CD4-positive, CD25-positive, alpha-beta regulatory T cell (primary cell): ENCODE measurements at places on chromosomes 3 and 15.

GRCh38 chr15:97101572-97101971, 771.1 kb downstream of the NR2F2 start:
- DNase-seq, result no peak

DNA sequence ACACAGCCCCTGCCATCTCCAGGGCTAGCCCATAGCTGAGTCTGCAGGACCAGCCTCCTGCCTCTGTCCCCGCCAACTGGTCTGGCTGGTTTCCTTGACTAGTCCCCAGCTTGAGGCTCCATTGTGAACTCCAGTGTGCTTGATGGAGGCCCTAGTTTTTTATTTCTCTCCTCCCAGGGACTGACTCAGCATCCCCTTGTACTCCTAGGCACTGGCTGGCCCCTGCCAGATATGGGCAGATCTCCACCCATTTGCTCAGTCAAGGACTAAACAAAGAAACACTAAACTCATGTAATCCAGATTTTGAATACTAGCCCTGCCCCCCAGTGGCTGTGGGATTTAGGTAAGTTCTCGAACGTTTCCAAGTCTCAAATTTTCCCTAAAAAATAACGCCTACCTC, 415.4 kb upstream of the RORA start:
- no peak for DNase-seq

DNA sequence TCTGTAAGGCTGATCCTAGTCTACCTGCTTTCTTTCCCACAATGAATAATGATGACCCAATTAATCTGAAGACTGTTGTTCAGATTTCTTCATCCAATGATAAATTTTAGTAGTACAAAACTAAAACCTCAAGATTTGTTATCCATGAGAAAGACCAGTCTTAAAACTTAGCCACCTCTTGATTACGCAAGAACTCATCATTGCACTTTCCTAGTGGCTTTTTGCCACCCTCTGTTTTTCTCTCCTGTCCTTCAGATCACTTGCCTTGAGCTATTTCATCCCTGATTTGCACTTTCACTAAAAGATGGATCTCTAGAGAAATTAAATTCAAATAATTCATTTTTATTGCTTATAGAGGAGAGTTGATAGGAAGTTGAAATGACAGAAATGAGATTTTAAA, 142.7 kb upstream of the RBMS3 start:
- DNase-seq, result no peak

DNA sequence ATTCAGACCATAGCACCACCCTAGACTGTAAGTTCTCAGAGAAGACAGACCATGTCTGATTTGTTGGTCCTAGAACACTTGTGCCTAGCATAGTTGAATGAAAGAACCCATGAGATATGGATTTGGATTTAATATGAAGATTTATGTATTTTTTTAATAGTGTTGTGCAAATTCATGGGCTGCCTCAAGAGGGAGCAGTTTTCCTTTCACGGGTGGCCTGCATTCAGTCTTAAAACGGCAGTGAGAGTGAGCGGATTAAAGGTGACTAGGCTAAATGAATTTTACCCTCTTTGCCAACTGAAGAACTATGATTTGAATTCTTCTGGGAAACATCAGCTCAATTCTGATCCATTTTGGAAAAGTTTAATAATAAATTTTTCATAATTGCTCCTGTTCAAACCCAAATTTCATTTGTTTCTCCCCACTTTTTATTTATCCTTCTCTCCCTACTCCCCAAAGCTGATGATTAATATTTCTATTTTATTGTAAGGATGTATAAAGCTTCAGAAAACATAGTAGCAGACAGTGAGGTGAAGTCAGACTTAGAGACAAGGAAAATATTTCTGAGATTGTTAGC, 67.3 kb downstream of the MORC1 start:
- no peak for DNase-seq

- no peak for DNase-seq
Observed at GRCh38 chr15:68391121-68391520, 40.8 kb downstream of the ITGA11 start.

GRCh38 chr3:112908252-112908651, 61.6 kb upstream of the CD200R1L start:
- DNase-seq, result no peak

DNA sequence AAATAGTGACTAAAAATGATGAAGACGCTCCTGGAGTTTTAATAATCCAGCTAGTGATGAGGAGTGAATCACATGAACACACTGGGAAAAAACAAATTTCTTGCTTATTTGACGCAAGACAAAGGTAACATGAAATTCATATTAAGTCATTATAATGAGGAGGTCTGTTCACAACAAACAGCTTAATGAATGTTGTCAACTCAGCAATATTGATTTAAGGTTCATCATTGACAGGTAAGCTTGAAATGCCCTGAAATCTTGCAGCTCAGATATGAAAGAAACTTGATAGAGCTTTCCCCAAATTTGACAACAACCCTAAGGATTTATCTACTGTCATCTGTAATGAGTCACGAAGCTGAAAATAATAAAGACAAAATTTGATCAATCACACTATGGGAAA, 108.1 kb upstream of the SELENOK start:
- DNase-seq, result no peak

- no peak for DNase-seq
Observed at GRCh38 chr15:84001655-84002054, 233.9 kb upstream of the GOLGA6L4 start.

DNA sequence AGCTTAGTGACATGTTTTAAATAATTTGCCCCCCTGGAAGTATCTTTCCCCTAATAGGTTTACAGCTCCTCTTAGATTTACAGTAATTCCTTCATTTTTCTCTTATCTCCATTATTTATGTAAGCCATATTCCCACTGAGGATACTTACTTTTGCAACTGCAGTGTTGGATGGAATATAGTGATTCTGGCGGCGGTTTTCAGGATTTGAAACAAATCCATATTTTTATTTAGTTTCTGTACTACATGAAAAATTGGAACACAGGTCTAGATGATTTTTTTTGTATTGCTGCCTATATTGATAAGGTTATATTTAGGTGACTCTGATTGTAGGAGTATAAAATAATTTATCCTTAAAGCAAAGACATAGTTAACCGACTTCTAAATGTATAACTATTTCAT, 391.6 kb upstream of the SUCLG2 start:
- DNase-seq, result no peak

DNA sequence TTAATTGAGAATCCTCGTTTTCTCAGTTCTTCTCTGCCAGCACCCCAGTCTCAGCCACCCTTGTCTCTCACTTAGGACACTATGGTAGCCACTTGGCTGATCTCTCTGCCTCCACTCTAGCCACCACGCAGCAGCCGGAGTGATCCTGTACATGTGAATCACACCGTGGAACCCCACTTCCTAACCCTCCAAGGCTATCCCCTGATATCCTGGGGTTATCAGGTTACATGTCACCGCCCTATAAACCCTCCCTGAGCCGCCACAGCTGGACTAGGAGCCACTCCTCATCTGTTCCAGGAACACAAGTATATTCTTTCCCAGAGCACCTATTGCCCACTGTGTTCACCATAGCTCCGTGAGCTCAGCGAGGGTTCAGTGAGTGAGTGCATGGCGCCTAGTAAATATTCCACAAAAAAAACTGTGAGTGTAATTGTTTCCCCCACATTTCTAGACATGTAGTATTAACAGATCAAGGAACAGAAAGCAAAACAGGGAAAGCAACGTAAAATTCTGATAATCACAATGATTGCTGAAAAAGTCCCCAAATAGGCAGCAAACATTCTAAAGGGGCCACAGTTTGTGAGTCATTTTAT, 661 bp upstream of the PARP14 start:
- no peak for DNase-seq
